Stimulated activated CD8-positive, alpha-beta memory T cell treated with anti-CD3 and anti-CD28 coated beads, Interleukin-12 subunit alpha, Interleukin-12 subunit beta, amount 100 ng/mL, for 1 hour (primary cell): ENCODE measurements at places on chromosomes 12 and 14.

- peak; percentile 15 for DNase-seq
Measured at GRCh38 chr14:39229222-39229543, 4.5 kb upstream of the MIA2 start.

GRCh38 chr14:34554540-34555250 is 15.2 kb upstream of the EAPP start:
- no peak for DNase-seq

- DNase-seq = no peak
Measured at GRCh38 chr12:57897286-57897974, 43.9 kb upstream of the ATP23 start.

GRCh38 chr12:105522166-105522825 is 191.8 kb downstream of the C12orf75 start:
- no peak for DNase-seq
